Glutamatergic neuron (in vitro differentiated cells): ENCODE measurements at places on chromosomes 1 and 21.
A peak's percentile ranks its signal among the peaks of the same experiment; 100 is the strongest.

DNA sequence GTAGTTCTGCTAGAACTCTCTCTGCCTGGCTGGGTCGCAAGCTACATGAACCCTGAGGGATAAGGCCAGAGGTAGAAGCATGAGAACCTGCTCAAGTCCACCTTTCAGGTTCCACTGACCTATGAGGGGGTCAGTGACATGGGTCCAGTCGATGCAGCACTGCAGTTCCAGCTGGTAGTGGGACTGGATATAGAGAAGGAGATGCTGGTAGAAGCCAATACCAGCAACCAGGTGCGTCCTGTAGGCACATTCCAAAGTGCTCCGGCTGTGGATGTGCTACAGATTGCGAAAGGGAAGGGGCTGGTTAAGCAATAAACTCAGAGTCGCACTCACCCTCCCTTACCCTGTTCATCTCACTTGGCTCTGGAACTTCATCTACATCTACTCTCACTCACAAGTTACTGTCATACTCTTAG lies 5.7 kb downstream of the SMG5 start:
- no peak for DNase-seq

GRCh38 chr1:182754087-182754486 lies 35.5 kb upstream of the NPL start:
- DNase-seq: no peak

- DNase-seq: no peak
Measured at GRCh38 chr1:192903142-192903541, 94.3 kb downstream of the RGS2 start.

GRCh38 chr1:36448530-36449056 lies 1.7 kb downstream of the OSCP1 start:
- no peak for DNase-seq

DNA sequence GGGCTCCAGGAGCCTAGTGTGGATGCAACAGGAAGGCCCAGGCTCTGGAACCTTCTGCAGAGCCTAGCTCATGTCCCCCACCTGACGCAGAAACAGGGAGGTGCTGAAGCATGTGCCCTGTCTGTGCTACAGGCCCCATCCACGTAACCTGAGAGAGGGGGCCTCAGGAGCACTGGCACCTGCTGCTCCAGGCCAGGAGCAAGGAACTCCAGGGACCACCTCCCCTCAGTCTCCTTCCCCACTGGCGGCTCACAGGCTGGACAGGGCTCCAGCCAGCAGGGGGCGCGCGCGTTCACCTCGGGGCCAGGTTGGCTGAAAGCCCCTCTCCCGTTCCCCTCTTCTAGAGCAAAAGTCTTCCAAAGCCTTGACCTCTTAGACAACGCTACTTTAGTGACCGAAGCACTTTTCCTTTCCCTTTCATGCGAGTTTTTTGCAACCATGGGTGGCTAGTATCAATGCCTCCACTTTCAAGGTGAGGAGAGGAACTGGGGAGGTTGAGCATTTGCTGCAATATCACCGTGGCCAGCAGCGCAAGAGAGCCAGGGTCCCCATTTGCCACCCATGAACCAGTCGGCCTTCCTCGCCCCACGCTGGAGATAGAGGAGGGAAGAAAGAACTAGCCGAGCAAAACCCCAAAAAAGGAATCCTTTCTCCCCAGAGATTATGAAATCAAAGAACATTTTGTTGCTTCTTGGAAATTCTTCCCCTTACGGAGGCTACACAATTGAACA lies 52.4 kb upstream of the GPR157 start:
- peak; percentile 90 for DNase-seq

- peak; percentile 39 for DNase-seq
Measured at GRCh38 chr1:62437273-62437940, 558 bp downstream of the USP1 start.

DNA sequence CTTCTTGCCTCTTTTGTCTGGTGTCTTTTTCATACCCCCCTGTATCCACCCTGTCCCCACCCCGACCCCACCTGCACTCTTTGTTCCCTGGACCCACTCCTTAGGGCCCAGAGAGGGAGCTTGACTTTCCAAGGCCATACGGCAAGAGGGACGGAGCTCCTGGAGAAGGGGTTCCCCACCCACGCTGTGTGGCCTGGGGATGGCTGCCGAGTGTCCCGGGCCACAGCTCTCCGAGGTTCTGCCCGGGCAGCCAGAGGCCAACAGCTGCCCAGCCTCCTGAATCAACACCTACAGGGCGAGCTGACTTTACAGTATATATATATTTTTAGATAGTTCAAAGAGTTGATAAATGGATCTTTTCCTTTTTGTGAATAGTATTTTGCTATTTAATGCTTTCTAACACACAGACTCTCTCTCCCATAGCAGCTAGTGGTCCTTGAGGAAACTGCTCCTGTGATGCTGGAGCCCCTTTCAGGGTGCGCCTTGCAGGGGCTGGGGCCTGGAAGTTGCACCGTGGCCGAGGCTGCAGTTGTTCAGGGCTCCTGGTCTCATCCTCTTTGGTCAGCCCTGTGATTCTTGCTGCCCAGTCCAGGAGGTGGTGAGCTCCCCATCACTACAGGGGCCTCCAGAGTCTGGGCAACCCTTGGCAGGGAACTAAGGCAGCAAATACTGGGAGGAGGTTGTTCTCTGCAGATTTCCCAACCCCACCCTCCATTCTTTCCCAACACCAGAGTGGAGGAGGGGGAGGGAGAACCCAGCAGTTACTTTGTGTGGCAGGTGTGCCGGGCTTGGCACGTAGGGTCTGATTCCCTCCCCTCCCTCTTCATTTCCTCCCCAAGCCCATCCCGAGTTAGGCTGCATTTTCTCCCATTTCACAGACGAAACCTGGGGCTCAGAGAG lies 321.6 kb downstream of the PTPRU start:
- no peak for DNase-seq

DNA sequence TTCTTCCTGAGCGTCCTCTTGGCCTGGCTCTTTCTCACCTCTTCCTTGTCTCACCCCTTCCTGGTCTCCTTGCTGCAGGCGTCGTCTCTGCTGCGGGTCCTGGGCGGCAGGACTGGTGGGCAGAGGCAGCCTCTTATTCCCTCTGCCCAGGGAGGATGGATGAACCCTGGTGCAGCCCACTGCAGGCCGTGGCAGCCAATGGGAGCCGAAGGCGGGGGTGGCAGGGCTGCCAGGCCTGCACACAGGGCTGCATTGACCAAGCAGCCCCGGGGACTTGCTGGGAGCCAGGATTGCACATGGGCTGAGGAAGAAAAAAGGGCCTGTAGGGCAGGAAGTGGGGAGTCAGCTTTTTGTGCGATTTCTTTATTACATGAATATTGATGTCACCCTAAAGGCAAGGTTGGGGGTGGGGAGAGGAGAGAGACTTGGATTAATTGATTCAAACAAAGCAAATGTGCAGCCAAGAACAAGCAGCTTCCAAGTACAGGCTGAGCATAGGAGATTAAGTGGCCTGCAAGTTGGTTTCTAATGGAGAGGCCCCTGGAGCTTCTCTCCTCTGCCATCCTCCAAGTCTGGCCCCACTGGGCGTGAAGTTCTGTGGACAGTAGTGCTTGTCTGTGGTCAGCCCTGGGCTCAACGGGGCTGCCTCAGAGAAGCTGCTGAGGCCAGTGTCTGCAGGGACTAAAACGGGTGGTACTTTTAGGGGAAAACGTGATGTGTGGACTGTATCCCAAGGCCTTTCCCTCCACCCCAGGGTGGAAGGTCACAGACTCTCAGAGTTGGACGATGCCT lies at the start of gene S100B:
TSS of gene S100B (minus strand) at position 108 of the 792 bp plus-strand sequence. CDS start 2,667 bp downstream, outside the sequence.
- peak; percentile 43 for DNase-seq

DNA sequence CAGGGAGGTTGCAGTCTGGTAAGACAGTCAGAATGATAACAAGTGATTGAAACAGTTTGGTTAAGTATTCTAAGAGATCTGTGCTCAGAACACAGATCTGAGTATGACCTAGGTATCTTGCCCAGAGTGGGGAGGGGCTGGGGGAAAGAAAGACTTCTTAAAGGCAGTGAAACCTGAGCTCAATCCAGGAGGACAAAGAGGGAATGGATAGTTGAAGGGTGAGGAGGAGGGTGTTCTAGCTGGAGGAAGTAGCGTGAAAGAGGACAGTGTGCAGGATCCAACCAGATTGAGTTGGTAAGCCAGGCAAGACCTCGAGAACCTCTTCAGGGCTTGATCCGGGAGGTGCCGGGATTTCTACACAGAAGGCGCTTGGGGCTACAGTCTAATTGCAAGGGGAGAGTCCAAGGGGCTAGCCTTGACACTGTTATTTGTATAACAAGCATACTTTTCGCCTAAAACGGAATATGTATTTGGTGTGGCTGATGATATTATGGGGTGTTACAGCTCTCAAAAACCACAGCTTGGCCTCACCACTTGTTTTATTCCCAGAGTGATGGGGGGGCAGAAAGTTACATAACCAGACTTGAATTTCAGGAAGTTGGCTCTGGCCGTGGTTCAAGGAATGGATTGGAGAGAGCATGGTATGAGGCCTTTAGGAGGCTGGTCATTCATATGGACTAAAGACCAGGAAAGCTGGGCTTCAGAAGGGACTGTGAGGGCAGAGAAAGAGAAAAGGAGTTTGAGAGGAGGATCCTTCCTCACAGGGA lies 19.1 kb downstream of the RCSD1 start:
- no peak for DNase-seq

DNA sequence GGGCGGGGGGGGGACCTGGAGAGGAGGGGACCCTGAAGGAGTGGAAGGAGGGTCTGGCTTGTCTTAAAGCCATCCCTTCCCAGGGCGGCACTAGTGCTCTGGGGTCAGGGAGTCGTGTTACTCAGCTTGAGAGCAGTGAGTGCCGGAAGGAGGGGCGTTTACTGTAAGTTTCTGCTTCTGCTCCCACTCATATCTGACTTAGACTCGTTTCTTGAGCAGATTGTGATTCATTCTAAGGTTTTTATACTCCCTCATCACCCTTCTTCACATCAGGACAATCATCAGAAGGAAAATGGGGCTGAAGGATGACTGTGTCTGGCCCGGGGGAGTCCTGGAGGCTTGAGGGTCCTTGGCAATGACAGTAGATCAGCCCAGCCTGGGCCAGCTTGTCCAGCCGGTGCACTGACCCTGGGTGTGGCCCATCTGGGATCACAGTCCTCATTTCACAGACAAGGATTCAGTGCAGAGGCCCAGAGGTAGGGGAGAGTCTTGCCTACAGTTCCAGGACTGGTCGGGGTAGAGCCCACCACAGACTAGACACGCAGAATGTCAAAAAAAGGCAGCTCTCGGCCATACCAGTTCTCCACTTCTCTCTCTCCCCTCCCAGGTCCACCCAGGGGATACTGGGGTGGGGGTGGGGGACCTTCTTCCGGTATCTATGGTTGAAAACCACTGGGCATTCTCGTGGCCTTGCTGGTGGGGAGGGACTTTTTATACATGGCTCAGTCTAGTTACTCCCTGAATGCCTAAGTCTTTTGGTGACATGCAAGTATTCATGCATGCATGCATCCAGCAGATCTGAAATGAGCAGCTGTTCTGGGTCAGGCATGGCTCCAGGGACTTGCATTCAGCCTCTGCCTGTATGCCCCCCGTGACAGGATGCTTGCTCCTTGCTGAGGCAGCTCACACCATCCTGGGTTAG lies 5.1 kb downstream of the TNFRSF8 start:
- DNase-seq: no peak

- no peak for DNase-seq
Measured at GRCh38 chr1:178536844-178537371, 24.0 kb downstream of the TEX35 start.

DNA sequence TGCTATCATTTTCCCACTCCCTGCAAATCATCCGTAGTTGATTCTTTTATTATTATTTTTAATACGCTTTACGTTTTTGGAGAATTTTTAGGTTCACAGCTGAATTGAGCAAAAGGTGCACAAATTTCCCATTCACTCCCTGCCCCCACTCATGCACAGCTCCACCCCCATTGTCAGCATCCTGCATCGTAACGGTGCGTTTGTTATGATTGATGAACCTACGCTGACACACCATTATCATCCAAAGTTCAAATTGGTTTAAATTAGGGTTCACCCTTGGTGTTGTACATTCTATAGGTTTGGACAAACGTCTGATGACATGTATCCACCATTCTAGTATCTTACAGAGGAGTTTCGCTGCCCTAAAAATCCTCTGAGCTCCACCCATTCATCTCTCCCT lies 44.5 kb downstream of the EDARADD start:
- DNase-seq: no peak

GRCh38 chr1:116952738-116953275 lies 43.1 kb downstream of the PTGFRN start:
- no peak for DNase-seq

- no peak for DNase-seq
Measured at GRCh38 chr1:217272385-217272784, 358.5 kb downstream of the GPATCH2 start.

- peak; percentile 10 for DNase-seq
Measured at GRCh38 chr1:228062812-228063211, 19.7 kb upstream of the ARF1 start.

DNA sequence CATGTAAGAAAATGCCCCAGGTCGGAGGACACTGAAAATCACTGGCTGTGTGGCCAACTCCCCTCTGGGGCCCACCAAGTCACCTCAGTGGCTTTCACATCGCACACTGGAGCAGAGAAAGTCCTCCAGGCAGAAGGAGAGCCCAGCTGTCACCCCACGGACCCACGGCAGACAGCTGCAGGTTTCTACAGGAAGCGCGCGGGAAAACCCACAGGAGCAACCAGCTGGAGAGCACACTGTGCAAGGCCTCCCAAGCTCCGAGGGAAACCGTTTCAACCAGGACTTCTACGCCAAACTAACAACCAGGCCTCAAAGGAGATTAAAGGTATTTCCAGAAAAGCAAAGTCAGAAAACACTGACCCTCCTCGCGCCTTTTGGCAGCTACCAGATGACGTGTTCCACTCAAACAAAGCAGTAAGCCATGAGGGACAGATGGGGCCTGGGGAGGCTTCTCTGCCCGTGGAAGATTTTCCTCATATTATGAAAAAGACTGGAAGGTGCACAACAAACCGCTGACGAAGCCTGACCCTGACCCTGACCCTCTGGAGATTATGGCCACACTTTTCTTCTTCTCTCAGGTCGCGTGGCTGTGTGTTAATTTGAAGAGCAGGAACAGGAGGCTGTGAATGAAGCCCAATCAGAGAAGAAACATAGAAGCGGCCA lies 21.0 kb downstream of the WDR4 start:
- no peak for DNase-seq

DNA sequence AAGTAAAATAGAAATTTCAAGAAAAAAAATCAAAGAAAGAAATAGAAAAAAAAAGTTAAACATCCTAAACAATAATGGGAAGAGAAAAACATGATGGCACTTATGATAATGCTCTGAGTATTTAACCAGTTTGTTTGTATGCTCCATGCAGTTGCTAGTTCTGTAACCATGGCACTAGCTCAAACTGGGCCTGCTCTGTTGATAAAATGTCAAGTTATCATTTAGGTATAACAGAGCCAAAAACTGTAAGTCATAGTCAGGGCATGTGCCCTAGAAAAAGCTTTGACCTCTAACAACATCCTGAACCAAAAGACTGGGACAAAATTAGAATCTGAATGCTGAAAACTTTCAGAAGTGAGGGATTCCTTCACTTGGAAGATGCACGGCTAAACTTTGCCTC lies 148.9 kb downstream of the KCNT2 start:
- no peak for DNase-seq

- DNase-seq: no peak
Measured at GRCh38 chr21:37459575-37459974, 93.0 kb downstream of the DYRK1A start.

DNA sequence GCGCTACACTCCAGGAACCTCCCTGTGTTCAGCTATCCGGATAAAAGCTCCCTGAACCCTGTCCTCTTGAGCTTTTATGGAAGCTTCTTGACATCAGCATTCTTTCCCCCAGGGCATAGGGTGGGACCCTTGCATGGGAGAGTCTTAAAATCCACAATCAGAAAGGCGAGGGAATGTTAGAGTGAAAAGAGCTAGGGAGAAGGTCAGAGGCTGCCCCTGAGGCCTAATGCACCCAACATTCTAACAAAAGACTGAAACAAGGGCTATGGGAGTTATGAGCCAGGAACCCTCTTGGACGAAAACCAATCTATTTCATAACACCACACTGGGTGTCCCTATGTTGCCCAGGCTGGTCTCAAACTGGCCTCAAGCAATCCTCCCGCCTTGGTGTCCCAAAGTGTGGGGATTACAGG lies 36.7 kb downstream of the NEK2 start:
- no peak for DNase-seq
